ENCODE measurements at places on chromosomes 6 and 20.
A peak's percentile ranks its signal among the peaks of the same experiment; 100 is the strongest.

GRCh38 chr20:36307412-36308325, 1.5 kb downstream of the DLGAP4 start:
- no peak for DNase-seq

DNA sequence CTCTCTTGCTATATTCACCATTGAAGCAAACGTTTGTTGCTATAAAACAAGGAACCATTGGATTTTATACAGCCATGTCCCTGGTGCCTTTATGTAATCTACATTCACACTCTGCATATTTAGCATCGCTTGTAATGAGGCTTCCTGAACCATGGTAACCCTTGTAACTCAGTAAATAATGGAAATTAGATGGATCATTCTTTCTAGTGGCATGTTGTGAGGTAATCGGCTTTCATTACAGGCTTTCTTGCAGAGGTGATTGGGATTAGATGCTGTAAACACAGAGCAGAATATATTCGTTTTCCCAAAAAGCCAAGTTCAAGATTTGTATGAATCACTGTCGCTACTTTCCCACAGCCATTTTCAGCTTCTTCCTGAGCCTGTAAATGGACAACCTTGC, 36.1 kb downstream of the SMPDL3A start:
- no peak for DNase-seq

- no peak for DNase-seq
Observed at GRCh38 chr6:137415127-137415833, 78.9 kb downstream of the OLIG3 start.

DNA sequence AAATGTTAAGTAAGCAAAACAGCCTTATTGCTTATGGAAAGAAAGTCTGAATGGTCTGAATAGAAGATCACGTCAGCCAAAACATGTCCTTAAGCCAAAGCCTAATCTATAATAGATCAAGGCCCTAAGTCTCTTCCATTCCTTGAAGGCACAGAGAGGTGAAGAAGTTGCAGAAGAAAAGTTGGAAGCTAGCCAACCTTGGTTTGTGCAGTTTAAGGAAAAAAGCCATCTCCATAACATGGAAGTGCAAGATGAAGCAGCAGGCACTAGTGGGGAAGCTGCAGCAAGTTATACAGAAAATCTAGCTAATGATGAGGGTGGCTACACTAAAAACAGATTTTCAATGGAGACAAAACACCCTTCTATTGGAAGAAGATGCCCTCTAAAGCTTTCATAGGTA, 29.1 kb downstream of the LRRN4 start:
- DNase-seq = no peak

GRCh38 chr20:58646257-58646656, 4.8 kb upstream of the STX16 start:
- no peak for DNase-seq

GRCh38 chr20:48741669-48742068, 86.1 kb downstream of the PREX1 start:
- no peak for DNase-seq

DNA sequence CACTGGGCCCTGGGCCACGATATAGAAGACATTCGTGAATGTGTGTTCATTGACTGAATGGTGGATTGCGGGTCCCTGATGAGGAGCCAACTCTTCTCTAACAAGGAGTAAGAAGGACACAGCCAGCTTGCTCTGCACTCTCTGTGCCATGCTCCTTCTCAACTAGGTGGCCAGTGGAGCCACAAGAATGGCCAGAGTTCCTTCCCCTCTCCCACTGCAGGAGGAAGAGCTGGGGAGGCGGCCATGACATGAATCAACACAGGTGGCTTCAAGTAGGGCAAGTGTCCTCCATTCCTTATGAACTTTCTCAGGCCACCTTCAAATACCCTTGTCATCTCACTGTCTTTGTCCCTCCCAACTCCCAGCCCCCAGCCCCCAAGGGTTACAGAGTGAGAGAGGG, 305.7 kb downstream of the KIF16B start:
- no peak for DNase-seq

DNA sequence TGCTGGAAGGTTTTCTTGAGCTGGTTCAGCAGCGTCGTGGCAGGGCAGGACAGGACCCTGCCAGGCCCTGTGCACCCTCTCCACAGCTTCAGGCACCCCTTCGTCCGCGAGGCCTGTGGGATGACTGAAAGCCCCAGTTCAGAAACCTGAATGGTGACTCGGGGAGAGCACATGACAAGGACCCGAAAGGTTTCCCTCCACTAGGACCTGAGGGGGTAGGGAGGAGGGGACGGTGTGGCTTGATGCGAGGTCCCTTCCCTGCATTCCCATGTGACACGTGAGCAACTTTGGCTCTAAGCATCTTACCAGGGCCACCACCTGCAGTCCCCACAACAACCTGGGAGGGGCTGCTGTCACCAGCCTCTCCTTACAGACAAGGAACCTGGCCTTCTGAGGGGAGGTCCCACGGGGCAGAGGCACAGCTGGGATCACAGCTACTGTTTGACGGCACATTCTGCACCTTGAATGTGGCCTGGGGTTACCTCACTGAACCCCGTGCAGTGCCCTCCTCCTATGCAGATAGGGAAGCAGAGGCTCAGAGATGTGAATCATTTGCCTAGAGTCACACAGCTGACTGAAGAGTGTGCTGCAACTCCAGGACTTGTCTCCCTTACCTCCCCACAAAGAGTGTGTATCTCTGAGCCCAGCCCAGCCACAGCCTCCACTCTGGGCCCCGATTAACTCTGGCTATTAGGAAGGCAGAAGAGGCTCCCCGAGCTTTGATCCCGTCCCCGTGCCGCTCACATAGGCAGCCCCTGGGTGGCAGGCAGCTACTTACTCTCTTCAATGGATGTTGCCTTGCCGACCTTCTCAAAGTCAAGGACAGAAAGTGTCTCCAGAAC, 84.6 kb downstream of the PTPN1 start:
- DNase-seq = no peak

GRCh38 chr20:21225215-21225947, 77.8 kb upstream of the XRN2 start:
- DNase-seq = no peak

DNA sequence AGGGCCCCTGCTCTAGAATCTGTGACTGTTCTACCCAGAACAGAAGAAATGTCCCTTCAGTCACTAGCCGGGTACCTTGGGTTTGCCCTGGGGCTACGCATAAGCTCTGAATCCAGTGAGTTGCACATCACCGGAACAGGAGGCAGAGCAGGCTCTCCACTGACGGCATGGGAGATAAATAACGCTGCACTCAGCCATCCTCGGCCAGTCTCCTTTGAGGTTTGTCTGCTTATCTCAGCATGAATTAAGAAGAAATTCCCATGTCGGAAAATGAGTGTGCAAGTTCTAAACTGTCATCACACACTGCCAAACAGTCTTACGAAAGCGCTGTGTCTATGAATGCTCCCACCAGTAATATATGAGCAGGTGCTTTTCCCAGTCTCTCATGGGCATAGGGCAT, 90.8 kb downstream of the FAM50B start:
- DNase-seq = no peak

DNA sequence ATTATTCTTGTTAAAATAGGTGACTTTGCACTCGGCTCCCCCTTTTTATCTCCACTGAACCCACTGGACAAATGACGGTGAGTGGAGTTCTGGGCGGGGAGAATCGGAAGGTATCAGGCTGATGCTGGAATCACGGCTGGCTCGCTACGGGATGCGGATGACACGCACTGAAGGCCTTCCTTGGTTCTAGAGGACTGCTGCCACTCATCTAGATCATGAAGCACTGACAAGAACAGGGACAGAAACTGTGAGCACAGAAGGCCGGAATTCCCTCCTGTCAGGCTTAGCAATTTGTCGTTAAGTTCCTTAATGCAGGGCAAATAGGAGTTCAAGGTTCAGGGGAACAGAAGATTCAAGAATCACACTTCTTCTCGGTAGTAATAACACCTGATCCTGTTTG, 89.9 kb upstream of the MPC1 start:
- no peak for DNase-seq

- DNase-seq = no peak
Observed at GRCh38 chr6:85237478-85237877, 212.4 kb upstream of the NT5E start.

DNA sequence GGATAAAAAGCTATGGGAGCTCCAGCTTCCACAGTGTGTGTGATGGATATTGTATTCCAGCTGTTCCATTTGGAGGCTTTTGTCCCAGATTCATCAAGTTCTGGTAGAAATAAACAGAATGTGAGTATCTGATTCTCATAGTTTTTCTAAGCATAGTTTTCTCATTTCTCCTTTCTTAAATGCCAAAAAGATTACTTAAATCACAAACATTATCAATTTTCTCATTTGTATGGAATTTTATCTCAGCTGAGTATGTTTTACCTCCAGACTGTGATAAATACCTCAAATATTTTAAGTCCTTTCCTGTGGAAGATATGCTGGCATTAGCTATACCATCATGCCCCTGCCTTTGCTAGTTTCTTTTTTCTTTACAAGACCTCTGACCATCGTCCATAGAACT, 767.3 kb downstream of the TFAP2A start:
- DNase-seq = no peak

DNA sequence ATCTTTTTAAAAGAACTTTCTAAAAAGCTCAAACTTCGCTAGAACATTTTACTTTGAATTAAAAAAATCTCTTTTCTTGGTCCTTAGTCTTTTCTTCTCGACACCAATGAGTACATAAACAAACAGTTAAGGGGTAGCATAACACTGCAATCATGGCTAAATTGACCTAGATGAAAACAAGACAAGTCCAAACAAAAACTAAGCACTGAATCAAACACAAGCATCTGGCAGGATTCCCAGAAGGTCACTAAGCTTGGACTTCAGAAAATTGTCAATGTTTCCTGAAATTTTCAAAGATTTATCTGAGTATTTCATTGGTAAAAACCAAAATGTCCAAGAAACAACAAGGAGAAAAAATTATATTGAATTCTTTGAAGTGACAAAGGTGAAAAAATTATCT, 5.0 kb downstream of the COL21A1 start:
- DNase-seq = peak; percentile 67

GRCh38 chr6:25788305-25788922, 33.9 kb downstream of the SLC17A4 start:
- DNase-seq = peak; percentile 1

DNA sequence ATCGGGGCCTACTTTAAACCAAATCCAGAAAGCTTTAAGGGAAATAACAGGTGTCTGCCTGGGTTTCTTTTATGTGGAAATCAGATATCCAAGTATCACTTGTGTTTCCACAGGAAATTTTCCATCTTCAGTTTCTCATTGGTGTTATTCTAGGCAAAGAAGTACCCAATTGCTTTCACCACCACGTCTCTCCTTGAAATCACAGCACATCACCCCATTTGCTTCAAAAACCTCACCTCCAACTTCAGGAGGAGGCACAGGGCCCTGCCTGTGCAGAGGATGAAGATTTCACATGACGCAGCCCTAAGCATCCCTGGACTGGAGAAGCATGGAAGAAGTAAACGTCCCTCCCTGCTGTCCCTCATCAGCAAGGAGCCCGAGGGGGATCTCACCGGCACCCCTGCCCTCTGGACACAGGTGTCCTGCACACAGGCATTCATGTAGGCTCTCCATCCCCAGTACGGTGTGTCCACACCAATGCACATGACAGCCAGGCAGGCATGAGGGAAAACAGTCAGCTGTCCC, 182.3 kb downstream of the TBXT start:
- DNase-seq = no peak

GRCh38 chr6:113433335-113433991, 423.7 kb upstream of the MARCKS start:
- DNase-seq = no peak

DNA sequence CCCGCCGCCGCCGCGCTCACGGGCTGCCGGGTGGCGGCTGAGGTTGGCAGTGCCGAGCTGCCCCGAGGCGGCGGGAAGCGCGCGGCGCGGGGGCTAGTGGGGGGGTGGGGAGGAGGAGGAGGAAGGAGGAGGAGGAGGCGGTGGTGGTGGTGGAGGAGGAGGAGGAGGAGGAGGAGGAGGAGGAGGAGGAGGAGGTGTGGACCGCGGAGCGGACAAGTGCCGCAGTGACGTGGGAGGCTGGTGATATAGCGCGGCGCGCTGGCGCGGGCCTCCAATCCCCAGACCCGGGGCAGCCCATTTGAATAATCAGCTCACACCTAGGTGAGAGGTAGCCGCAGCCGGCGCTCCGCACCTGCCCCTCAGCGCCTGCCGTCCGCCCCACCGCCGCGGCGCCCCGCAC, at the start of gene FOXA2:
Gene FOXA2, minus strand, starts transcription at position 51 of the 400 bp plus-strand sequence. CDS start 294 bp downstream, outside the sequence.
- peak; percentile 42 for DNase-seq

GRCh38 chr6:128275681-128276080, 244.7 kb downstream of the PTPRK start:
- DNase-seq = no peak

DNA sequence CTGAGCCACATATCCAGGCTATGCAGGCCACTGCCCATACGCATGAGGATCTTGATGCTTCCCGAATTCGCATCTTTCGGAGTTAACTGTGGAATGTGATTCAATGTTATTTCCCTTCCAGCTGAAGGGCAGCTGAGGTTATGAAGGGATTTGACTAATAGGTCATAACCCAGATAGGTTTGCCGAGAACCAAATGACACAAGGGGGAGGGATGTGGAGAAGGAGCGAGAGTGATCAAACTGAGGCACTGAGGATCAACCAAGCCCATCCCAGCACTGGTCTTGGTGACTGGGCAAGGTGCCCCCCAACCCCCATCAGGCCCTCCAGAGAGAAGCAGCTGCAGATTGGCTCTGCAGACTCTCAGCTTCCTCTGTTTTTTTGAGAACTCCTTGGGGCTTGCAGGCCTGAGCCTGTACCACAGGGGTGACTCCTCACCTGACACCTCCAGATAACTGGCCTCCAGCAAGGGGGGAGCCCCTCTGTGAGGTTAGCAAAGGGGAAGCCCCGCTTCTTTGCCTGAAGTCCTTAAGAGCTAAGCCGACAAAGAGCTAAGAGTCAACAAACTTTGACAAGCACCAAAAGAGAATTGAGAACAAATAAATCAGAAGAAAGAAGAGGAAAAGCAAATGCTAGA, 185.9 kb downstream of the PDE7B start:
- DNase-seq = no peak

GRCh38 chr6:153106021-153106420, 25.1 kb downstream of the RGS17 start:
- no peak for DNase-seq

- no peak for DNase-seq
Observed at GRCh38 chr6:127486934-127487333, 27.7 kb upstream of the KIAA0408 start.

DNA sequence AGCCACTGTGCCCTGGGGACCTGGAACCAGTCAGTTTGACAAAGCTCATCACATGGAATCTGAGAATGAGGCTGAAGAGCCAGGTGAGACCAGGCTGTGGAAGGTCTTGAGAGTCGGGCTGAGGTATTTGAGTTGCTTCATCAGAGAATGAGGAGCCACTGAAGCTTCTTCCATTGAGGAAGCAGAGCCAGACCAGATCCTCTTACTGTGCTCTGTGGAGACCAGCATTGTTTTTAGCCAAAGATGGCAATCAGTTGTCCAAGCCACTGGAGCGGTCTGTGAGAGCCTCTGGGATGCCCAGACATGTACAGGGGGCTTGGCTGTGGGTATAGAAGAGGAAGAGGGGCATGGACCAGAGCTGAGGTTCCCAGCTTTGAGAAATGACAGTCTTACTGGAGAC, 6.1 kb upstream of the EPB41L1 start:
- DNase-seq = no peak

GRCh38 chr6:116866281-116866871, 10.7 kb upstream of the RFX6 start:
- DNase-seq = no peak

Data from NCI-H1105 (cell line).